ENCODE measurements at places on chromosomes 1 and 21.

- DNase-seq = no peak
Observed at GRCh38 chr1:82786883-82787282, 986.1 kb downstream of the ADGRL2 start.

DNA sequence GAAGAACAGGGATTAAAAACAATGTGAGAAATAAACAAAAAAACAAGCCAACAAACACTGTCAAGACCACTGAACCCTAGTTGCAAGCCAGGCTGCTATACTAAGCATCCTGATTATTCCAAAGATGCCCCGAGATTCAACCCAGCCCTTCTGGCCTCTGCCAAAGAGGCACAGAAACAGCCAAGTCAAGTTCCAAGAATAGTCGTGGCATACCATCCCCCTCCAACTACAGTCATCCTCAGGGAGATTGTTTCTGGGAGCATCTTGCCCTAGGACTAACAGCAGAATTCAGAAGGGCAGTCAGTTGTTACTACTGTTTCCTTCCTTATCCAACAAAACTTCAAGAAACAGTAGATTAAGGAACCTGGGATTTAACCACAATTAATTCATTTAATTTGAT lies 52.3 kb downstream of the ABL2 start:
- DNase-seq = peak; percentile 63

DNA sequence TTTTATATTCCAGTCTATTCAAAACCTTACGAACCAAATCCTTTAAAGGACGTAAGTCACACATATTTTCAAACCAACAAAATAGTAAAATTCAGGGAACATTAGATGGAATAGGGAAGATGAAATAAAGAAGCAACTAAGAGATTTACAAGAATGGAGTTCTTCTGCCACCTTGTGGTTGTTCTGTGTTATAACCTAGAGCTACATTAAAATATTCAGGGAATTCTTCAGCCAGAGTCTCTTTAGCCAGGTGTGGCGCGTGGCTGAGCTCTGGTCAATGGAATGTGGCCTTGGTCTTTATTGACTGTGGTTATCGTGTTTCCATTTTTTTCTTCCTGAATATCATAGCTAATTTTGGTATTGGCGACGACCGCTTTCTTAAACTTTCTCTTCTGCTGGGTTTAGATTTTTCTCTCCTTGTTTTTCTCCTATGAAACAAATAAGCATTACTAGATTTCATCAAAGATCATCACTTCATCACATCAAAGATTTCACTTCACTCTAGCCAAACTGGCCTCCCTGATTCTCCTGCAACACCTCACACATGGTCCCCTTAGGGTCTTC lies 221.3 kb downstream of the MRPL39 start:
- DNase-seq = peak; percentile 64

GRCh38 chr1:46910790-46911189 lies 30.5 kb downstream of the CYP4A11 start:
- DNase-seq = no peak

DNA sequence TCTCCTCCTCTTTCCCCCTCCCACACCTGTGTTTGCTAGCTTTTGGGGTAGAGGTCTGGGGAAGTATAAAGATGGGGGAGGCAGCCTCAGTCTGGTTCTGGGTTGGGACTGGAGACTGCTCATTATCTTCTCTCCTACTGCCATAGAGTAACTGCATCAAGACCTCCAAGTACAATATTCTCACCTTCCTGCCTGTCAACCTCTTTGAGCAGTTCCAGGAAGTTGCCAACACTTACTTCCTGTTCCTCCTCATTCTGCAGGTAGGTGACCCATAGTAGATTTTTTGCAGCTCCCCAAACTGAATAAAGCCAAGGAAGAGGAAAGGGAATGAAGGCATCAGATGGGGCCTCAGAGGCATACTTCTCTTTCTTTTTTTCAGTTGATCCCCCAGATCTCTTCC lies 5.3 kb downstream of the ATP8B2 start:
- no peak for DNase-seq

GRCh38 chr1:20678599-20678998 lies 17.4 kb upstream of the DDOST start:
- DNase-seq = no peak

DNA sequence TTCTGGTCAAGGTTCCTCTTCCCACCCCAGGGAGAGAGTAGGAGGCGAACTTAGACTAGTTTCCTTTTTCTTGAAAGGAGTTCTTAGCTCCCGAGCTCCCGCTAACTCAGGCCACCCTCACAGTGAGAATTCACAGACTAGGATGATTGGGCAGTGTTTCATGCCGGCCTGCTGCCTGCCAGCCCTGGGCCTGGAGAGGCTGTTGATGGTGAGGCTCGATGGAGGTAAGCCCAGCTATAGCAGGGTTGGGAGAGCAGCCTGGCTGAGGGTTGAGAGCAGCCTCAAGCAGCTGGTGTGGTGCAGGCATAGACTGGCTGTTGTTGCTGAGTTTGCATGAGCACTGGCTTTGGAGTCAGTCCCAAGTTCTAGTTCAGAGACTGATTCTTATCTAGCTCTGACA lies 274.4 kb downstream of the MATN1 start:
- no peak for DNase-seq

GRCh38 chr1:225908013-225908640 lies 15.9 kb downstream of the PYCR2 start:
- DNase-seq = no peak

DNA sequence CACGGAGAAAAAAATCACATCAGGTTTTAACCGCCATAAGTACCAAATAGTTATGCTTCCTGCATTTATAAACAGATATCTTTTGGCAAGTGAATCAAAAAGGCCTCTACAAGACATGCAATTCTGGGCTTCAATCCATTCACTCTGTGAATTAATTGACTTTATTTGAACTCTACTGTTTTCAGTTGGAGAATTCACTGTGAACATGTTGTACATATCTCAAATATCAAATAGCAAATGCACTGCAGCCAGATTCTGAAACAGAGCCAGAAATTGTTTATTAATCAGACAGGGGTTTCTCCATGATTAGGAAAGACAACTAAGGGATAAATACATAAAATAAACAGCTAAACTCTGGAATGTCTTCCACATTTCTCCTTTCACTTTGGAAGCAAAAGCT lies 445.4 kb upstream of the NFIA start:
- no peak for DNase-seq

GRCh38 chr1:202005958-202006357 lies 4.4 kb upstream of the ELF3 start:
- DNase-seq = peak; percentile 12

- DNase-seq = peak; percentile 50
Observed at GRCh38 chr1:228937851-228938536, 202.7 kb downstream of the RHOU start.

- no peak for DNase-seq
Observed at GRCh38 chr1:98707556-98707955, 46.0 kb downstream of the SNX7 start.

GRCh38 chr1:210980082-210980481 lies 153.9 kb downstream of the KCNH1 start:
- no peak for DNase-seq

DNA sequence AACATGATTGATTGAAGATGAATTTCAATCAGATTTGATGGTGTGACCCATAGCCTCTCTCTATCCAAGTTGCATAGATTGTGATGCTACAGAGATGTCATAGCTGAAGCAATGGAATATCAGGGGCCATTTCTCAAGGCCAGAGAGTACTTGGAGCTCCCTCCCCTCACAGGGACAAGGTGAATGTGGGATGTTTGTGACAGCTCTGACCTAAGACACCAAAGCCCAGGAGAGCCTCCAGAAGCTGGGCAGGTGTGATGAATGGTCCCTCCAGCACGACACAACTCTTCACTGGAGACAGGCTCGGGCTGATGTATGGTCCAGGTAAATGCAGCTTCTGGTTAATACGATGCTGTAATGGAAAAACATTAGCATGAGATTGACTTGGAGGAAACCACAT lies 101.0 kb upstream of the ZC3H12A start:
- no peak for DNase-seq

- no peak for DNase-seq
Observed at GRCh38 chr1:193827516-193827915, 641.1 kb upstream of the B3GALT2 start.

DNA sequence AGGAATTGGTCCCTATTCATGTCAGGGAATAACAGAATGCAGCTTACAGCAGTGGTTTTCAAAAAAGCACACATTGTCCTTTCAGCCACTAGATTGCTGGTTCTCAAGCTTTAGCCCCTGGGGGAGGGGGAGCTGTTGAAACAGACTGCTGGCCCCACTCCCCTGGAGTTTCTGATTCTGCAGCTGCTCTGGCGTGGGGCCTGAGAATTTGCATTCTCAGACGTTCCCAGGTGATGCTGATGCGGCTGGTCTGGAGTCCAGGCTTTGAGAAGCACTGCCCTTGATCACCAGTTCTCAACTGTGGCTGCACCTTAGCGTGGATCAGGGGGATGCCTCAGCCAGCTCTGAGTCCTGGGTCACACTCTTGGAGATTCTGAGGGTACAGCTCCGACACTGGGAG lies 62.7 kb upstream of the LAPTM5 start:
- DNase-seq = no peak

- DNase-seq = peak; percentile 54
Observed at GRCh38 chr1:3453203-3453761, 1.2 kb upstream of the ARHGEF16 start.

GRCh38 chr1:154698320-154699096 lies 90.5 kb upstream of the ADAR start:
- DNase-seq = no peak

DNA sequence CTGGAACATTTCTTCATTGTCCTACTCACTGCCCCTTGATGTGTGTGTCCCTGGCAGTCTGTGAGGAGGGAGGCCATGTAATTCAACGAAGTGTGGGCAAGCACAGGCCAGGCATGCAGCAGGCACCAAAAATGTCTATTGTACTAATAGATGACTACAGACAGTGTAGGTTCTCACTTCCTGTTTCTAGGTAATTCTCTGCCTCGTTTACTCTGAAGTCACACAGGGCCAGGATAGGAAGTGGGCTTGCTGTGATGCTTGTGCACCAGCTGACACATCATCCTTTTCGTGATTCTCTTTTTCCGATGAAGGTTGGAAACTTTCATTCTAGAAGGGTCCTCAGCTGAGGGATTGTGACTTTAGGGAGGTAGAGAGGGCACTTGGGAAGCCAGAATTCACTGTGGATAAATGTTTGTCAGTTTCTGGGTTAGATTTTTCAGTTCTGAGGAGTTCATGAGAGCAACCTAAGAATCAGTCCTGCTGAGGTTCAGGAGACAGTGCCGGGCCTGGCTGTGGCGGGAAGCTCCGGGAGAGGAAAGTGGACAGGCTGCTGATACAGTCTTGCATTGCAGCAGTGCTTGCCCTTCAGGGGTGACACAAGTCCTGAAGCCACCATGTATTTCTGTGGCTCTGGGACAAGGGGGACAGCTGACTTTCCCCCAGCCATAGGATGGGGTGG lies 4.3 kb upstream of the CSF1 start:
- no peak for DNase-seq

- no peak for DNase-seq
Observed at GRCh38 chr1:86703696-86704457, 499 bp upstream of the SH3GLB1 start.

GRCh38 chr1:62725255-62725654 lies 37.1 kb upstream of the DOCK7 start:
- peak; percentile 55 for DNase-seq

DNA sequence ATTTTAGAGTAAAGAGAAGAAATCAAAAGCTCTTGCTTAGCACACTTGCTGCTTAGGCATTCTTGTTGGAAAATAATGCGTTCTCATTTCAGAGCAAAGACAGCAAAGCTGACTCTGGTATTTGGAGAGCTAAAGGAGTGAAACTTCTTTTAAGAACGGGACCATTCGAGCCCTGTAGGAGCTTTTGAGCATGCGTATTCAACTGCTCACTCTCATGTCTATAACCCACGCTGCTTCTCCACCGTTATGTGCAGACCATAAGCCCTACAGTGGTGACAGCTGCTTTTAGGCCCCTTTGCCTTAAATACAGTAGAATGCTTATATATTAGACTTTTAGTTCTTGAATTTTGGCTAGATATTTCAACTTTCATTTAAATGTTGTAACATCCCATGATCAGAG lies 214.2 kb upstream of the CACYBP start:
- DNase-seq = no peak

- DNase-seq = no peak
Observed at GRCh38 chr1:70718086-70718630, 307.1 kb downstream of the CTH start.

DNA sequence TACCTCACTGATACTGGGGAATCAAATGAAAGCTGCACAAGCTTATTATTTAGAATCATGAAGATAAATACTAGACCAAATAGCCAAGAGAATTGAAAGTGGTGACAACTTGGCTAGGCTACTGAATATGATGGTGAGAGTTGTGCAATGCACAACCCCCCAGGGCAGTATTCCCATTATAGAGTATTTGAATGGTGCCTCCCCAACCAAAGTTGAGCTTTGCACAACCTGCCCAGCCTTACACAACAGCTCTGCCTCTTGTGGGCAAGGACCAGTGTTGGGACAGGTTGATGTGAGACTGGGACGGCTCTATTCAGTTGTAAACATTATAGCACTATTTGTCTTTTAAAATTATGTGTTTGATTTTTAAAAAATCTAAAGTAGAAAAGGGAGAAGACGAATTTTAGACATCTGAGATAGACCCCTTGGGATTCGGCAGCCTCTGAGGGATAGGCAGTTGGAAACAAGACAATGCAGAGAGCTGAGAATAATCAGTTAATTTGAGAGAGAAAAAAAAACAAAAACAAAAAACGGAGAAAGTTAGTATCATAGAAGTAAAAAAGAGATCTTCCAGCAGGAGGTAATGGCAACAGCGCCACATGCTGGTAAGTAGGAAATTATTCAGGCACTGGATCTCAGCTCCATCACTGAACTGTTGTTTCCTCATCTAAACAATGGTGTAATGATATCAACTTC lies 91.0 kb upstream of the KCNA3 start:
- peak; percentile 14 for DNase-seq

DNA sequence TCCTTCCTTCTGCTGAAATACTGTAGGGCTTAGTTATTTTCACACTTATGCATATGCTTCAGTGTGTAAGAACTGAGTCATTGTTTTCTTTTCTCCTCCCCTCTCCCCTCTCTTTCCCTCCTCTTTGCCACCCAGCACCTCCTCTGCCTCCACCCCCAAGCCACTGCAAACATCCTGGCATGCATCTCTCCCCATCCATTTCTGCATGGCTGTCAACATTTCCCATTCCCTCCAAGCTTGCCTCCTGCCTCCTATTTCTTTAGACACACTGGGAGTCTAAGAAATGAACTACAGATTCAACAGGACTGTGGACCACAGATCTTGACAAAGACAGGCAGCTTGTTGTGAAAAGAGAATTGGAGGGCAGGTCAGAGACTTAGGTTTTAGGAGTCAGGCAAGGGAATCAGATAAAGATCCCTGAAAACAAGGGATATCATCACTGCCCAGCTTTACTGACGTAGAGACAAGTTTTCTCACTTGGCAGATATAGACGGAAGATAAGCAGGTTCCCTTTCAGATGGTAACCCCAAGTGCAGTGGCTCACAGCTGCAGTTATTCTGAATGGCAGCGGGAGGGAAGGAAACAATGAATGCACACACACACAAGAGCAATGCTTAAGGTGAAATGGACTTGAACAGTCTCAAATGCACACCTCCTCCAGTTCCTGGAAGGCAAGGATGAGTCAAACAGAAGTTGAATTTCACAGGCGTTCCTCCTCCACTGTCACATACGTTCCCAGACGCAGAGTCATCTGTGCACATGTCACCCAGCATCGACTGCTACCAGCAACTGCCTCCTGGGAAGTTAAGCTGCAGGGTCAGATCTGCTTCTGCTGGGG lies 56.1 kb downstream of the HIVEP3 start:
- peak; percentile 88 for DNase-seq

Measured in astrocyte of the spinal cord (primary cell).